ENCODE measurements at places on chromosomes 16 and 17. TPM values are rescaled to one million over a fixed set of nuclear protein-coding genes. Genes with fewer than 3 reads are reported as not detected.

The MT1G gene
- total RNA-seq = 93.0 TPM

The KRTAP9-2 gene
- total RNA-seq = not detected

The DOK4 gene
- 53.4 TPM for total RNA-seq

The MYH11 gene
- 101 TPM for total RNA-seq

The CACNA1H gene
- 46.1 TPM for total RNA-seq

The CAPN15 gene
- total RNA-seq = 65.0 TPM

The RAB26 gene
- not detected for total RNA-seq

The MYH8 gene
- not detected for total RNA-seq

The SLC38A7 gene
- total RNA-seq = 24.0 TPM

The CIBAR2 gene
- 14.7 TPM for total RNA-seq

The TEX19 gene
- not detected for total RNA-seq

The KRTAP1-5 gene
- total RNA-seq = not detected

The PRCD gene
- total RNA-seq = 9.4 TPM

The LRRC75A gene
- 2.9 TPM for total RNA-seq

The SLC16A6 gene
- total RNA-seq = 2.4 TPM

The ADAD2 gene
- not detected for total RNA-seq

The CRYM gene
- 8.9 TPM for total RNA-seq

The DNAH17 gene
- 2.9 TPM for total RNA-seq

The ZNF385C gene
- 1.6 TPM for total RNA-seq

The ADGRG1 gene
- 39.0 TPM for total RNA-seq

The CBFA2T3 gene
- 33.5 TPM for total RNA-seq

The MT4 gene
- total RNA-seq = not detected

The GLIS2 gene
- 11.0 TPM for total RNA-seq

The ITGB3 gene
- total RNA-seq = 9.0 TPM

The CTRB2 gene
- total RNA-seq = not detected

The GLTPD2 gene
- total RNA-seq = 0.24 TPM

The MT1B gene
- not detected for total RNA-seq

The XAF1 gene
- total RNA-seq = 245 TPM

The WWOX gene
- 45.7 TPM for total RNA-seq

The HYDIN gene
- 9.6 TPM for total RNA-seq

The CDT1 gene
- total RNA-seq = 2.3 TPM

All from upper lobe of left lung (tissue), 6 donors.